Activated CD4-positive, alpha-beta T cell treated with anti-CD3 and anti-CD28 coated beads for 24 hours (primary cell): ENCODE measurements at places on chromosomes 5 and 9.

GRCh38 chr5:156476678-156477077, 149.7 kb downstream of the SGCD start:
- no peak for DNase-seq

GRCh38 chr9:101354143-101354764, 30.6 kb downstream of the BAAT start:
- DNase-seq: no peak

- DNase-seq: no peak
These were observed 21.2 kb downstream of the PTGES2 start for GRCh38 chr9:128106181-128106939.

GRCh38 chr9:21684231-21684630, 118.2 kb upstream of the MTAP start:
- no peak for DNase-seq

- DNase-seq: no peak
These were observed 540.2 kb downstream of the CSNK1G3 start for GRCh38 chr5:124052201-124052600.

- DNase-seq: no peak
These were observed 2.1 kb upstream of the ALDH7A1 start for GRCh38 chr5:126597156-126597555.

GRCh38 chr9:127650518-127650917, 38.4 kb downstream of the STXBP1 start:
- DNase-seq: no peak

- no peak for DNase-seq
These were observed 9.0 kb upstream of the MOB3B start for GRCh38 chr9:27538647-27539046.

GRCh38 chr5:96935559-96936430, at the start of gene LNPEP:
LNPEP (plus strand) TSS chr5:96936080; CDS start chr5:96936156, 76 bp downstream.
- peak; percentile 87 for DNase-seq

- no peak for DNase-seq
These were observed 115.8 kb downstream of the MTX3 start for GRCh38 chr5:79875230-79875629.

GRCh38 chr5:178661836-178662540, 35.1 kb upstream of the CLK4 start:
- no peak for DNase-seq

- DNase-seq: no peak
These were observed 13.8 kb upstream of the LHX2 start for GRCh38 chr9:123997665-123998277.

DNA sequence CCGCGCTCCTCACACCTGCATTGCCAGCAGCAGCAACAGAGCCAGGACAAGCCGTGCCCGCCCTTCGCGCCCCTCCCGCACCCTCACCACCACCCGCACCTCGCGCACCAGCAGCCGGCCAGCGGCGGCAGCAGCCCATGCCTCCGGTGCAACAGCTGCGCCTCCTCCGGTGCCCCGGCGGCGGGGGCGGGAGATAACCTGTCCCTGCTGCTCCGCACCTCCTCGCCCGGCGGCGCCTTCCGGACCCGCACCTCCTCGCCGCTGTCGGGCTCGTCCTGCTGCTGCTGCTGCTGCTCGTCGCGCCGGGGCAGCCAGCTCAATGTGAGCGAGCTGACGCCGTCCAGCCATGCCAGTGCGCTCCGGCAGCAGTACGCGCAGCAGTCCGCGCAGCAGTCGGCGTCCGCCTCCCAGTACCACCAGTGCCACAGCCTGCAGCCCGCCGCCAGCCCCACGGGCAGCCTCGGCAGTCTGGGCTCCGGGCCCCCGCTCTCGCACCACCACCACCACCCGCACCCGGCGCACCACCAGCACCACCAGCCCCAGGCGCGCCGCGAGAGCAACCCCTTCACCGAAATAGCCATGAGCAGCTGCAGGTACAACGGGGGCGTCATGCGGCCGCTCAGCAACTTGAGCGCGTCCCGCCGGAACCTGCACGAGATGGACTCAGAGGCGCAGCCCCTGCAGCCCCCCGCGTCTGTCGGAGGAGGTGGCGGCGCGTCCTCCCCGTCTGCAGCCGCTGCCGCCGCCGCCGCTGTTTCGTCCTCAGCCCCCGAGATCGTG, 517 bp downstream of the KCNN2 start:
- DNase-seq: no peak

DNA sequence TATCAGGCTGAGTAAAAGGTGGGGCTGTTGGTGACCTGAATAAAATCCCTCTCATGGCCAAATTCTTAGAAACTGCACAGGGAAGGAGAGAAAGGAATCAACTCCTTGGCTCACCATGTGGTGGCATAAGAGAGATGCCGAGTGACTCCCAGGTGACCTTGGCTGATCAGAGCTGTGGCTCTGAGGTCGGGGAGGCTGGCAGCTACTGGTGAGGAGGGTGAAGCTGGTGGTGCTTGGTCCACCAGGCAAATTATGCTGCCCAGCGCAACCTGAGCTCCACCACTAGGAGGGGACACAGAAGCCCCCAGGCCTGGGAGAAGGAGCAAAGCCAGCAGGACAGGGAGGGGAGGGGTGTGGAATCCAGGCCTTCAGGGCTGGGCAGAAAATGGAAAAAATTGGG, 111.2 kb upstream of the IL12B start:
- DNase-seq: no peak

DNA sequence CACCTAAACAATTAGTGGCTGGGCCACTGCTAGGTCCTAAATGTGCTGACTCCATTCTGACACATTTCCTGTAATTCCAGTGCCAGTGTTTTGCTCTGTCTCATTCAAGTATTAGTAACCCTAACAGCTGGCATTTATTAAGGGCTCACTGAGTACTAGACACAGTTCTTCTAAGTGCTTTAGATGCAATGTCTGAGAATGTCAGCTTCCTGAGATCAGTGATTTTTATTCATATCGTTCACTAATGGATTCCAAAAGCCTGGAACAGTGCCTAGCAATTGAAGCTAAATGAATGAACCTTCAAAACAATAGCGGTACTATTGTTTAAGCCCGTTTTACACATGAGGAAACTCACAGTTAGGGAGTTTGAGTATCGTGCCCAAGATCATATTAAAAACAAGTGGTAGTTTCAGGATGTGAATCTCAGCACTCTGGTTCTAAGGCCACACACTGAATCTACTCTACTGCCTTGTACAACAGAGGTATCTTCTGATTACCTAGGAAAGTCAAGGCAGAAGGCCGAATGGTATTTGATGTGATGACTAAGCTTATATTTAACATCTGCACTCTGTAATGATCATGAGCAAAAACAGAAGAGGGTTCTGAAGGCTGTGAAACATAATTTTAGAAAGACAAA, 304.0 kb downstream of the PJA2 start:
- DNase-seq: no peak

- no peak for DNase-seq
These were observed 73.8 kb upstream of the SLIT3 start for GRCh38 chr5:169374761-169375160.

GRCh38 chr9:15982182-15982581, 429.3 kb downstream of the CCDC171 start:
- no peak for DNase-seq

DNA sequence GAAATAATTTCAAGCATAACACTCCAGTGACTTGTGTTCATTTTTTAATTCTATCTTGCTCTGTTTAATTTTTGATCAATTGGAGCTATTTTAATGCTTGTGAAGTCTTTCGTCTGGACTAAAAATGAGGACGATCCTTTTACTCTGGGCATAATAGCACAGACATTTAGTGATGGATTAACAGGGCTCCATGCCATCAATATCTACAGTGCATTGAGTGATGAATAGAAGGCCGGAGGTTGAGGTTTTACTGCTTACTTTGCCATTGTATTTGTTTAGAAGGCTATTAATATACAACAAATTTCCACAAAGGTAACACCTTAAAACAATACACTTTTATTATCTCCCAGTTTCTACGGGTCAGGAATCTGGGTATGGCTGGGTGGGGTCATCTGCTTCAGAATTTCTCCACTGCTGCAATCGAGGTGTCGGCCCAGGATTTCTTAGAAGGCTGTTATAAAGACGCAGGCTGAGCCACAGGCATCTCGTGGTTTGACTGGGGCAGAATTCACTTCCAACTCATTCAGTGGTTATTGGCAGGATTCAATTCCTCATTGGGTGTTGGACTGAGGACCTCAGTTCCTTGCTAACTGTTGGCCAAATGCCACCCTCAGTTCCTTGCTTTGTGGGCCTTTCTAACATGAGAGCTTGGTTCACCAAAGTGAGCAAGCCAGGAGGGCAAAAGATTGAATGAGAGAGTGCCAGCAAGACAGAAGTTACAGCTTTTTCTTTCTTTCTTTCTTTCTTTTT, 265.4 kb upstream of the VLDLR start:
- DNase-seq: no peak

DNA sequence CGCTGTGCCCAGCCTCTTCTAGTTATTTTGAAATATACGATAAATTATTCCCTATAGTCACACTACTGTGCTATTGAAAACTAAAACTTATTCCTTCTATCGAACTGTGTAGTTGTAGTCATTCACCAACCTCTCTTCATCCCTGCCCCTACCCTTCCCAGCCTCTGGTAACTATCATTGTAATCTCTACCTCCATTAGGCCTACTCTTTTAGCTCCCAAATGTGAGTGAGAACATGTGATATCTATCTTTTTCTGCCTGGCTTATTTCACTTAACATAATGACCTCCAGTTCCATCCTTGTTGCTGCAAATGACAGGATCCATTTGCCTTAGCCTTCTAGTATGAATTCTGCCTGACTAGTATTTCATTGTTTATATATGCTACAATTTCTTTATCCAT, 127.4 kb downstream of the PSAT1 start:
- no peak for DNase-seq

GRCh38 chr9:89920951-89921350, 316.1 kb downstream of the GADD45G start:
- DNase-seq: no peak

DNA sequence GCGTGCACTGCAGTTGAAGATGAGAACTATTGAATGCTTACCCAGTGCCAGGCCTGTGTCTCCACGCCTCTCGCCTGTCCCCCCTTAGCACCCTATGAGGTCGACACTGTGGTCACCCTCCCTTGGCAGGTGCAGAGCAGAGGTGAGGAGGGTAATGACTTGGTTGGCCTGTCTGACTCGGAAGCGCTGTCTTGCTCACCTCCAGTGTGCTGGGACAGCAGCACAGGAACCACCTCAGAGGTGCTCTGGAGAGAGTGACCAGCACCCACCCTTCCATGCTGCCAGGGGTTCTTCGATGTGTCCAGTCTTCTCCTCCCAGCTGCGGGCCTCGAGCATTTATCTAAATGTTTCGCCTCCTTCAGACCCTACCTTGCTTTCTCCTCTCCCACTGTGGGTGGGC, 178.3 kb upstream of the IRX2 start:
- DNase-seq: no peak

DNA sequence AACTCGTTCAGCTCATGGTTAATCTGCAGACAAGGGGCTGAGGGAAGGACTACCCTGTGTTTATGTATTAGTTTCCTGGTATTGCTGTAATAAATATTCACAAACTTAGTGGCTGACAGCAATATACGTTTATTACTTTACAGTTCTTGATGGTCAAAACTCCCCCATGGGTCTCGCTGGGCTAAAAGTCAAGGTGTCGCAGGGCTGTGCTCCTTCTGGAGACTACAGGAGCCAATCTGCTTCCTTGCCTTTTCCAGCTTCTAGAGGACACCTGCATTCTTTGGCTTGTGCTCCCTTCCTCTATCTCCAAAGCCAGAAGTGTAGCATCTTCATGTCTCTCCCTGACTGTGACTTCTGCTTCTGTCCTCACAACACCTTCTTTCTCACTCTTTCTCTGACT, 653.8 kb upstream of the RIOK2 start:
- no peak for DNase-seq

- DNase-seq: no peak
These were observed 249.4 kb downstream of the FAM170A start for GRCh38 chr5:119878712-119879111.

- no peak for DNase-seq
These were observed 459.6 kb downstream of the ACTL7B start for GRCh38 chr9:108396193-108396592.

DNA sequence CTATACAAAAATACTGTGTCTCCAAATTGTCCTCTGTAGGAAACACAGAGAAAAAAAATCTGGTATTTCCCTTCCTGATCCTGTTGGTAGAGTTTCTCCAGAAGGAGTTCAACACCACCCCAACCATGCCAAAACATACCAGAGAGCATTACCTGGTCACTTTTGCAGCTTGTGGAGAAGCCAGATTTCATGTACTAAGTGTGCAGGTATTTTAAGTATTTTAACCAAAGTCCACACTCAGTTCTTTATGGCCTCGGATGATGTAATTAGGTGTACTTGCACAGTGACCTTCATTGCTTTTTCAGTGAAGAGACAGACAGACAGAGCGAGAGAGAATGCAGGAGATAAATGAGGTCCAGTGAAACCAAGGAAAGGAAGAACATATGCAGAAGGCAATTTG, 2046.8 kb upstream of the CDH9 start:
- DNase-seq: no peak

DNA sequence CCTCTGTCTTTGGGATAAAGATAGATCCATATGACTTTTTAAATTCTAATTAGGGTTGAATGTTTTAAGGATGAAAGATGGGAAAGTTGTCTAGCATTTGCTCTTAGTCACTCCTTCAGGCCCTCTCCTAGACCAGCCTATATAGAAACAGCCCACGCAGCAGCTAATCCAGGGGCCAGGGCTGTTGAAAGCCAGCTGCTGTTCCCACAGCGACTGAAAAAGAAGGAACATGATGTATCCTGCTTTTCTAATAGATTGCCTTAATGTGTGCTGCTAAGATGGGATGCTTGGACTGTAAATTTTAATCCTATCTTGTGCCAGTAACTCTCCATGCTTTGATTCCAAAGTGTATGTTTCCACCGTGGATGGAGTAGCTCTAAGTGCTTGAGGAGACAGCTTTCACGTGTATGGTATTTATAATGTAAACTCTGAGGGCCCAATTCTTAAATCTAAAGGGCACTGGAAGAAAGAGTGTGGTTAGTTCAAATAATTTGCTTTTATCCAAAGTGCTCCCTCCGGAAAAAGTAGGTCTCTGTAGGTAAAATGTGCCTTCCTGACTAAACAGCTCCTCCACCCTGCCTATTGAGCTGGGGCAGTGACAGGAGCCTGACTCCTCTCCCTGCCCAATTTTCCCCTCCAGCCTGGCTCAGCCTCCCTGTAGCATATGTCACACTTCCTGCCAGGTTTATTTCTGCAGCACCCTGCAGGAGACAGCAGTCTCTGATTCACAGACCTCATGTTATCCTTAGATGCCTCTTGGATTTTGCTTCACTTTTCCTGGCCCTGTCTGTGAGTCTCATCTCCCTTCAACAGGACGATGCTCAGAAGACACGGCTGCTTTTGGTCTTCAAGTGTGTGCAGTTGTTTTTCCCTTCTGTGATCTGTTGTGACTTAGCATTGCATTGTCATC, 33.2 kb downstream of the SLC36A1 start:
- DNase-seq: no peak

- no peak for DNase-seq
These were observed 5.0 kb upstream of the PTGER4 start for GRCh38 chr5:40674661-40675235.
